ENCODE measurements at places on chromosomes 6 and 20.

DNA sequence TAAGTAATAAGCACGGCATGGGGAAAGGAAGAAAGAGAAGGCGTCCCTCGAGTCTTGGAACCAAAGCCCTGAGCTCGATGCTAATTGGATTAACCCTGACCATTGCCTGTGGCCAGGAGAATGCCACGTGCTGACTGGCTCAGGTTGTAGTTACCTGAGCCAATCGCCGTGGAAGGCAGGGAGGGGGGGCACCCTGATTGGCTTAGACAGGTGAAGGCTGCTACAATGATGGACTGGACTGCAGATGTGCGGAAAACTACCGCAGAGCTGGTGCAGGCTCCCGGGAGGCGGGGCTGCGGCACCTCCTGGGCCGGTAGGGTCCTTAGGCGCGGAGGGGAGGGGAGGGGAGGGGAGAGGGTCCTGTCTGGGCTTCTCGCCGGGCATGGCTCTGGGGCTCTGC lies 121.3 kb downstream of the TFAP2C start:
- DNase-seq: no peak

- no peak for DNase-seq
Observed at GRCh38 chr20:31593221-31594001, 11.7 kb upstream of the ID1 start.

GRCh38 chr20:23205611-23206041 lies 119.5 kb upstream of the CD93 start:
- DNase-seq: no peak

GRCh38 chr20:29873946-29874345 lies 1383.5 kb upstream of the DEFB115 start:
- DNase-seq: no peak

DNA sequence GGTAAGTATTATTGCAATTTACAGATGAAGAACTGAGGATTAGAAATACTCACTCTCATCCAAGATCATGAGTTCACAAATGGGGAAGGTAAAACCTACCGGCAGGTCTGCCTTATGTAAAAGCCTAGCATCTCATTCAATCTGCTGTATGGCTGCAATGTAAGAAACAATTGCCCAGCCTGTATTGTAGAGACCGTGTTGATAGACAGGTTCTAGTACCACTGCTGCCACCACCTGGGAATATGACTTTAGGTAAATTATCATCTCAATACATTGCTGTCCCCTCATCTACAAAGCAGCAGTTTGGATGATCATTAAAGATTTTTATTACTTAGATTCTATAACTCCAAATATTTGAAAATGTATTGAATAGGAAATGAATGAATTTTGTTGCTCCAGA lies 23.3 kb upstream of the ARHGAP18 start:
- no peak for DNase-seq

DNA sequence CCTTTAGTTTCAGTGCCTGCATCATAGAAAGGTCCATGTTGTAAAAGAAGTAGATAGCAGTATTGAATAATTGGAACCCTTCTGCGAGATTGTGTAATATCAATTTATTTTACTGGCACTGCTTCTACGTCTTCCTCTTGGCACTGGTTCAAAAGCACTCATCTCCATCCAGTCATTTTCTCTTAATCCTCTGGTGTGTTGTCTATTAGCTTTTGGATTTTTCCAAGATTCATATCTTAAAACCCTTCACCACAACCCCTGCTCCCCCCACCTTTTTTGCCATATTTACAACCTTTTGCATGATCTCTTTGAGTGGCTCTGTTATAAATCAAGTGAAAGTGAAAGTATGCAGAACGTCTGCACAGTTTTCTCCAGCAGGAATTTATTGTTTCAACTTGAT lies 76.6 kb upstream of the HSF2 start:
- DNase-seq: no peak

GRCh38 chr6:52552278-52552643 lies 24.6 kb downstream of the TRAM2 start:
- no peak for DNase-seq

GRCh38 chr6:104579310-104579863 lies 280.3 kb downstream of the HACE1 start:
- no peak for DNase-seq

DNA sequence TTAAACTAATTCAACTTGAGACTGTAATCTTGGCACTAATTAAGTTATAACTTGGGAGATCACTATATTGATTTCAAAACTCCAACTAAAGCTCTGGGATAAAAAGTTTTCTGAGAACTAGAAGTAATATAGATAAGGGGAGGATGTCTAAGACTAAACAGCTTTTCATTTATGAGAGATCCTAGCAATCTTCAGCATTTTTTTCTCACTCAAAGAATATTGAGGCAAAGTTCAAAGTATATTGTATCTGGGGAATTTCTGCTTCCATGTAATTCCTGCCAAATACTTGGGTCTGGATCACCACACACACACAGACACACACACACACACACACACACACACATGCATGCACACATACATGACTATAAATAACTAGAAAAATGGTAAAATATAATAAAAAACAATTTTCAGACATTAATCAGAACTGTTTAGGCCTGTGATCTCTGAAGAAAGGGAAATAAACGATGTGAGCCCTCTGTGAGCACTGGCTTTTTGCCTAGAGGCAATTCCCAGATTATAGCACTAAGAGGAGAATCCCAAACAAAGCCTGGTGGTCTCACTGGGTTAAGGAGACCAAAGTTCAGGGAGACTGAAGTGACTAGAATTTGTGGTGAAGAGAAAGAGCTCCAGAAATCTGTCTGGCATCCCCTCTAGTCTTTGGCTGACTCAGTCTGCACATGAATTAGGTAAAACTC lies 92.8 kb downstream of the ADAT2 start:
- DNase-seq: no peak

- no peak for DNase-seq
Observed at GRCh38 chr6:151285122-151285521, 45.4 kb downstream of the AKAP12 start.

- no peak for DNase-seq
Observed at GRCh38 chr6:170152989-170153388, 137.9 kb downstream of the DLL1 start.

DNA sequence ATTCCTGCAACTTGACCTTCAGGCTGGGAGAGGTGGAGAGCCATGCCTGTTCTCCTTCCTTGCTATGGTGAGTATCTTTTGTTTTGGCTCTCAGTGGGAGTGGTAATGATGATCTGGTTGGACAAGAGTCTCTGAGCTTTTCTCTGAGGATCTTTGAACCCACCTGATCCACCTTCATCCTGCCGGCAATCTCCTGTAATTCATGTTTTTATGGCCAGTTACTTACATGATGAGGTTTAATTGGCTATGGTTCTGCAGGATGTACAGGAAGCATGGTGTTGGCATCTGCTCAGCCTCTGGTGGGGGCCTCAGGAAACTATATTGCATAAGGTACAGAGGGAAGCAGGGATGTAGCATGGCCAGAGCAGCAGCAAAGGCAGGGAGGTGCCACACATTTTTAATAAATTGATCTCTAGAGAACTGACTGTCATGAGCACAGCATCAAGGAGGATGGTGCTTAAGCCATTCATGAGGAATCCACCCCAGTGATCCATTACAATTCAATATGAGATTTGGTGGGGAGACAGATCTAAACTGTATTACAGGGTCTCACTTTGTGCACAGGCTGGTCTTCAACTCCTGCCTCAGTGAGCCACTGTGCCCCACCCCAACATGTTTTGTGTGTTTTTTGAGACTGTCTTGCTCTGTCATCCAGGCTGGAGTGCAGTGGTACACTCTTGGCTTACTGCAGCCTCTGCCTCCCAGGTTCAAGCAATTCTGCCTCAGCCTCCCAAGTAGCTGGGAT lies 10.0 kb downstream of the HSPA1B start:
- no peak for DNase-seq

- DNase-seq: no peak
Observed at GRCh38 chr6:99349171-99350141, at the start of gene FAXC. Gene FAXC (minus strand): TSS chr6:99349674. CDS start chr6:99349372, 302 bp downstream.

- DNase-seq: no peak
Observed at GRCh38 chr6:21538186-21538798, 55.3 kb upstream of the SOX4 start.

- DNase-seq: no peak
Observed at GRCh38 chr20:58883241-58883691, 30.8 kb downstream of the GNAS start.

DNA sequence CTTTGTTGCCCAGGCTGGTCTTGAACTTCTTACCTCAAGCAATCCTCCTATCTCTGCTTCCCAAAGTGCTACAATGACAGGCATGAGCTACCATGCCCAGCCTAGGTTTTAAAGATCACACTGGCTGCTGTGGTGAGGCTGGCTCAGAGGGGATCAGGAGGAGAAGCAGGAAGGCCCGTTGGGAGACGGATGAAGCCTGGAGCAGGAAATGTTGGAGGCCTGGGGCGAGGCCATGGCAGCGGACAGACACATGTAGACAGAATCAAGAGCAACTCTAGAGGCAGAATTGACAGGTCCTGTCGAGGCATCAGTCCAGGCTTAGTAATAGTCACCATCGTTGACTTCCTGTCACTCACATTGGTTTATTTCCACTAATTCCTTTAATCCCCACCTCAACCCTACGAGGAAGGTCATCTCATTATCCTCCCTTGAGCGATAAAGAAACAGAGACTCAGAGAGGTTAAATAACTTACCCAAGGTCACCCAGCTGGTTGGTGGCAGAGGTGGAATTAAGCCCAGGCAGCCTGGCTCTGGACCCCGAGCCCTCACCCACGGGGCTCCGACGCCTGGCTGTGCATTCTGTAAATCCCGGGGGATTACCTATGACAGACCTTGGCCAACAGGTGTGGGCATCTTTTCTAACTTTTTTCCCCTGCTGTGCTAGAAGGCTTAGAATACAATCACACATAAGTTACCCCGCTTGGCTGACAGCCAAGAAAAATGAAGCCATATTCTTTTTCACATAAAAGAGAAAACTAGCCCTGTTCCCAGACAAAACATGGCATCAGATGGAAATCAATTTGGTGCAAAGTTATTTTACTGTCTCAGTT lies 113.4 kb downstream of the EYA2 start:
- DNase-seq: no peak

GRCh38 chr6:63504777-63505384 lies 67.4 kb upstream of the LOC128125822 start:
- no peak for DNase-seq

DNA sequence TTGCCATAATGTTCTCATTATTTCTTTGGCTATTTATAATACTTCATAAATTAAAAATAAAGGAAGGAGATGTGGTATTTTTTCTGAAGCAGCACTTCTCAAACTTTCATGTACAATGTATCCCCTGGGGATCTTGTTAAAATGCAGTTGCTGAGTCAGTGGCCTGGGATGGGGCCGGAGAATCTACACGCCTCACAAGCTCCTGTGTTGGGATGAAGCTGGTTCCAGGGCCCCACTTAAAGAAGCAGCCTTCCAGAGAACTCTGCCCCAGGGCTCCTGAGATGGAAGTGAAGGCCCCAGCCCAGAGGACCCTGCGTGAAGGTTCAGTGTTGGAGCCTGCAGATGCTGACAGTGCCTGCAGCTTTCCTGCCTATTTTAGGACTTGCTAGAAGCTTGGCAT lies 40.1 kb upstream of the SLC23A2 start:
- DNase-seq: no peak

- no peak for DNase-seq
Observed at GRCh38 chr20:41137614-41138474, 501 bp downstream of the PLCG1 start.

DNA sequence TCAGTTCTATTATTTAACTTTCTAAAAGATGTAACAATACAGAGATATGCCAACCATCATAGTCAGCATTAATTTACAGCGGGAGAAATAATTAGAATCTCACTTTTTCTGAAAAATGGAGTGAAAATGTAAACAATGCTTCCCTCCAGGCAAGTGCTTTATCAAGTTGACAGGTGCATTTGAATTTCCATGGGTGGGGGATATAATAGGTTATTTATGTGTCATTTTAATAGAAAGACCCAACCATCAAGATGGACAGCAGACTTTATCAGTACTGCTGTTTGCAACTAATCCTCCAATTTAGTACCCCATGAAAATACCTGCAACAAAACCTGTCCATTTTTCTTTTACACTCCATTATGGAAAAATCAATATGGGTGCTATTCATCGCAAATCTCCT lies 780.1 kb downstream of the TFAP2A start:
- DNase-seq: no peak

- no peak for DNase-seq
Observed at GRCh38 chr20:3282271-3283221, 43.6 kb upstream of the SLC4A11 start.

GRCh38 chr6:68633281-68633971 lies 1.7 kb upstream of the ADGRB3 start:
- DNase-seq: no peak

DNA sequence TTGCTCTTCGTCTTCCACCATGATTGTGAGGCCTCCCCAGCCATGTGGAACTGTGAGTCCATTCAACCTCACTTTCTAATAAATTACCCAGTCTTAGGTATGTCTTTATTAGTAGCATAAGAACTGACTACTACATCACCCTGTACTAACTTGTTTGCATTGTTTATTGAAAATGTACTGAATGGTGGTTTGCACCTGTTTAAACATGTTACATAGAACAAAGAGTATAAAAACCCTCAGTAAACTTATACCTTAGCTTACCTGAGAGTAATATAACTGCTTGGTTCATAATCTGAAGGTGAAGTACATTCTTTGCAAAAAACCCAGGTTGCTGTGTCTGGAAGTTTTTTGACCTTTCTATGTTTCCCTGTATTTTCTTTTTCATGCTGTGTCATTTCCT lies 777.8 kb downstream of the TBC1D32 start:
- DNase-seq: no peak

DNA sequence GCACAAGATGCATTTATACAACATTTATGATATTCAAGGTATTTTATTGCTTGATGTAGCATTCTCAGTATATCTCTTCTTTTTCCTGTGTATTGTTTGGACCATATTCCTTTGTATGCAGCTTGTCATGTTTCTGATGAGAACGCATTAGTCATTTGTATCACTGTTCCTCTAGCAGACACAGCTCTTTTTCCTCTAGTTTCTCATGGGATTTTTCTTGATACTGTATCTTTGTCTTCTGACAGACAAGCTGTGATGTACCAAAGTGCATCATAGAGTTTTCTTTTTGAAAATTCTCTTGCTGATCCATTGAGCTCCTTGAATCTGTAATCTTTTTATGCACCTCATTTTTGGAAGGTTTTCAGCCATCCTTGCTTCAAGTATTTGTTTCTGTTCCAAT lies 140.9 kb downstream of the SLC22A3 start:
- no peak for DNase-seq

DNA sequence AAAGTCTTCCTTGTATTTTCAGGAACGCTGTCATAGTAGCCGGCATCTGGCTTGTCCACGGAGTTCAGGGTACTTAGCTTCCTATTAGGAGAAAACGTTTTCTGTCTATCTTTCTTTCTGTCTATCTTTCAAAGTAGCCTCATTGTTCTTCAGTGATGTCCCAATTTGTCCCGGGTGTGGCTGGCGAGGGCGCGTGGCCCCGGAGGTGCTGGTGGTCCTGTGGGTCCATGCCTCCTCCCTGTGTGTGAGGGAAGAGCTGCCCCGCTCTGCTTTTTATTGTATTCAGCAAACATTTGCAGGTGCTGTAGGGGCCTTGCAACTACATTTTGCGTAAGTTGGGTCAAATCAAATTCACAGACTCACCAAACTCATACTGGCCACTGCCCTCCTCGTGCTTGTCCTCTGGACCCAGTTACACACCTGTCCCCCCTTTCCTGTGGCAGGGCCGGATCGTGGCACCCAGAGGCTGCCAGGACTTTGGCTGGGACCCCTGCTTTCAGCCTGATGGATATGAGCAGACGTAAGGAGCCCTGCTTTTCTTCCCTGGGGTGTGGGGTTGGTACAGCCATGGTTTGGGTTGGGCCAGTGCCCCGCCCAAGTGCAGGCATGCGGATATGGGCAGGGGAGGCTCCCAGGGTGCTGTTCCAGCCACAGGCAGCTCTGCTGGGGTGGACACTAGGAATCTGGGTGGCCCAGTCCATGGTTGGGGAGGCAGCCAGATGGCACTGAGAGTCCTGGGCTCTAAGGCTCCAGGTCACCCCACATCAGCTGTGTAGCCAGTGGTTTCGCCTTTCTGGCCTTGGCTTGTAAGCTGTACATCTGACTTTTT lies 12.3 kb downstream of the ITPA start:
- no peak for DNase-seq
